Muscle of arm (tissue), 14 donors: ENCODE measurements at places on chromosomes 13 and 19.

DNA sequence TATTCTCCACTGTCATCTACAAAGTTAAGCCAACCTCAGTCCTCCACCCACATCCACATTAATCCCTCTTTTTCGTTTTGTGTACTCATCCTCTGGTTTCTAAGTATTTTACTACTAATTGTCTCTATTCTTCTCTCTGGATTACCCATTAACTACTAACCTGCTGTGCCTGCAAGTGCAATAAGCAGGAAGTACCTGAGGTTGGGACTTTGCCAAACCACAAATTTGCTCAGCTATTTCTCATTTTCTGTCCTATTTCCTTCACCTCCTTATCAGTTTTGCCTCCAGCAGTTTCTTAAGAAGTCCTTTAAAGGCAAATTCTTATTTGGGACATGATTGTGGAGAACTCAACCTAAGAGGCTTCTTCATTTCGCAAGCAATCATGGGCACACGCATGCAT, 1708.9 kb downstream of the SLITRK5 start:
- DNase-seq: no peak

DNA sequence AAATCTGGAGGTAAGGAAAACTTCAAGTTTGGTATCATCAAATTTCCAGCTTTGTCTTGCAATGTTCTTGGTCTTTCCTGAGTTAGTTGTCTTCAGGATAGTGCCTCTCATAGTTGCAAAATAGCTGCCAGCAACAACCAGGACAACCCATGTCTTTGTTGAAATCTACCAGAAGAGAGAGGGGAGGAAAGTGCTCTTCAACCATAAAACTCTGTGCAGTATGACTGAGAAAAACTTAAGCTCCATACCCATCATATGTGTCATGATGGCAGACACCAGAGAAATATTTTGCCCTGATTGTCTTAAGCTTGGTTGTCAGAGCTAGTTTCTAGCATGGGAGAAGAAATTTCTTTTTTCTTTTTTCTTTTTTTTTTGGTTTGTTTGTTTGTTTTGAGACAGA, 103.3 kb downstream of the SPRY2 start:
- DNase-seq: no peak

DNA sequence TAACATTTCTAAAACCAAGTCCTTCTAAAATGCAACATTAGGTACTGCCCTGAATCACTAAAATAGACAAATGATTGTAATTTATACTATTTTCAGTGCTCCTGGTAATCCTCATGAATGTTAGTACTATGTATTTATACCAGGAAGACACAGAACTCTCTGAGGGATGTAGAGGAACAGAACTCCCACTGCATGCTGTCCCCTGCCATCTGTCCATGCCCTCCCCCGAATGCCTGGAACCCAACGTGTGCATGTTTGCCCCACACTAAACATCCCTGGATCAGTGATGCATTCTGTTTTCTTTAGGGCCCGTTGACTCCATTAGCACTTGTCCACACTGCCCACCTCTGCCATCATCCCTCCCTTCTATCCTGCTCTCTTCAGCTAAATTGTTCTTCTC, 26.5 kb downstream of the ENOX1 start:
- no peak for DNase-seq

GRCh38 chr13:84553227-84553626, 671.0 kb upstream of the SLITRK1 start:
- no peak for DNase-seq

- DNase-seq: no peak
These were observed 73.4 kb downstream of the SPACA7 start for GRCh38 chr13:112449545-112449930.

- no peak for DNase-seq
These were observed 100.7 kb downstream of the FREM2 start for GRCh38 chr13:38787550-38787949.
